Natural killer cell (primary cell): ENCODE measurements at places on chromosomes 1 and 21. TPM values are rescaled to one million over a fixed set of nuclear protein-coding genes. Genes with fewer than 3 reads are reported as not detected.

DNA sequence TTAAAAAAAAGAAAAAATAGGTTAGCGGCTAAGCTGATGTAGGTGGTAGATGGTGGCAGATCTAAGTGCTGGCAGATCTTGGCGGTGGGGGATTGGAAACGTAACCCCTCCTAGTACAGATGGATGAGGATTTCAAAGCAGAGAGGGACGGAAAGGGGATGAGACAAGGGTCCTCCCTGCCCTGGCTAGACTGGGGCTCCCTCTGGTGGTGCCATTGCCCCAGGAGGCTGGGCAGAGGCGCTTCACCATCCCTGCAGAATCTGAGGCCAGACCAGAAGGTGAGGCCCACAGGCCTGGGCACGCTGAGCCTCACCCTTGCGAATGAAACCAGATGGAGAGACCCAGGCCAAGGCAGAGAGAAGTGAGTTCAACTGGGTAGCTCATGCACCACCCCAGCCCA is 7.0 kb upstream of the PLEKHA6 start:
- H3K27ac ChIP-seq = no peak overlapping the region
- no peaks in the 10 kb centered on the region for H3K36me3 ChIP-seq

OR2L5 gene
- not detected for total RNA-seq

GRCh38 chr1:41518471-41518870 is 34.0 kb upstream of the EDN2 start:
- no peak overlapping the region for H3K27ac ChIP-seq
- H3K4me3 ChIP-seq = no peak overlapping the region
- no peaks in the 10 kb centered on the region for H3K36me3 ChIP-seq
- H3K4me1 ChIP-seq = peaks cover 13% of the 10 kb centered on the region
- H3K27me3 ChIP-seq = no peaks in the 10 kb centered on the region

DNA sequence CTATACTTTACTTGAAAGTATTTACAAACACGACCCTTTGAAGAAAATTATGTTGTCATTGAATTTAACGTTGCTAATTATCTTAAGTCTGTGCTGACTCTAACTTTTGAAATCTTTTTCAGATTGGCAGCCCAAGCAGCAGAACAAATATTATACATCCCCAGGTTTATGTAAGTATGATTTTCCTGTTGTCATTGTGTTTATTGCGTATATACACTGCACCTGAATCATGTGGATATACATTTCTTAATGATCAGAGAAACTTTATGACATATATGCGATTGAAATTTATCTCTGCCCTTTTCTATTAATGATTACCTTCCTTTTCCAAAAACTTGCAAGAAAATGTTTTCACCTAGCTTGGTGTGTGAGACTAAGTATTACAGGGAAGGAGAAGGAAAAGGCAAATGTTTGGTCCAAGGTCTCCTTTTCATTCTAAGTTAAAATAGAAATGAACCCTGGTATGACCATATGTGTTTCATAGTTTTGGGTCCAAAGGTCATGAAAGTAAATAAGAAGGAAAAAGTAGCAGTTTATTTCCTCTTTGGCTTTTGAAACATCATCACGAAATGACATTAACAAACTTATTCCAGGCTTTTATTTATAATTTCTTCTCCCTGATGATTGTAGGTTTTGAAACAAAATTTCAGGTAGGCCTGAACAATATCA is 116.8 kb downstream of the VPS13D start:
- no peak overlapping the region for H3K4me3 ChIP-seq
- DNase-seq = no peak
- H3K4me1 ChIP-seq = peaks cover 18% of the 10 kb centered on the region
- H3K27me3 ChIP-seq = no peaks in the 10 kb centered on the region

MYOM3 gene
- total RNA-seq = not detected

SPRR2E gene
- not detected for total RNA-seq

- H3K27me3 ChIP-seq = no peaks in the 10 kb centered on the region
- H3K4me3 ChIP-seq = no peak overlapping the region
- H3K4me1 ChIP-seq = no peaks in the 10 kb centered on the region
- no peak for DNase-seq
- H3K27ac ChIP-seq = no peak overlapping the region
- H3K36me3 ChIP-seq = no peaks in the 10 kb centered on the region
These were observed 77.7 kb downstream of the PCNX2 start for GRCh38 chr1:233217832-233218231.

DNA sequence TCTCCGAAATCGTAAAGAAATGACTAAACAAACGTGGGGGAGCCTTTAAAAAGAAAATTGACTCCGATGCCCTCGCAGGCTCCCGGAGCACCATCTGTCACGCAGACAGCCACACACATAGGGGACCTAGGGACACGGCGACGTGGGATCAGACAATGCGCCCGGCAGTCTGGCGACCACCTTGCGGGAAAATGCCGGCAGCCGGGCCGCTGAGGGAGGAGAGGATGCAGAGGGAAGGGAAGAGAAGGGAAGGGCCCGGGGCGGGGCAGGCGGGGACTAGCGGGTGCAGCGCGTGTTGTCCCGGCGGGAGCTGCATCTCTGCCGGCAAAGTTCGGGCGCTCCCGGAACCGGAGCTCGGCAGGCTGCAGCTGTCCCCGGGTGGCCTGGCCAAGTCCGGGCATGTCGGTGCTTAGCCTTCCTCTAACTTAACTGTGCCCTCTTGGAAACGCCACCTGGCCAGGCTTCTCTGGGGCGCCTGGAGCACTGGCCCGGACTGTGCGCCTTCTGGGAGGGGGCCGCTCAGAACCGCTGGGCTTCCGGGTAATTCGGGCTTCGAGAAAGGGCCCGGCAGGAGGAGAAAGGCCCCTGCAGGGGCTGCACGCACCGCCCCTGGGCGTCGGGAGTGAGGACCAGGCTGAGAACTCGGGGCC is 1.8 kb downstream of the NHLH2 start:
- DNase-seq = no peak
- H3K27ac ChIP-seq = no peak overlapping the region

DNA sequence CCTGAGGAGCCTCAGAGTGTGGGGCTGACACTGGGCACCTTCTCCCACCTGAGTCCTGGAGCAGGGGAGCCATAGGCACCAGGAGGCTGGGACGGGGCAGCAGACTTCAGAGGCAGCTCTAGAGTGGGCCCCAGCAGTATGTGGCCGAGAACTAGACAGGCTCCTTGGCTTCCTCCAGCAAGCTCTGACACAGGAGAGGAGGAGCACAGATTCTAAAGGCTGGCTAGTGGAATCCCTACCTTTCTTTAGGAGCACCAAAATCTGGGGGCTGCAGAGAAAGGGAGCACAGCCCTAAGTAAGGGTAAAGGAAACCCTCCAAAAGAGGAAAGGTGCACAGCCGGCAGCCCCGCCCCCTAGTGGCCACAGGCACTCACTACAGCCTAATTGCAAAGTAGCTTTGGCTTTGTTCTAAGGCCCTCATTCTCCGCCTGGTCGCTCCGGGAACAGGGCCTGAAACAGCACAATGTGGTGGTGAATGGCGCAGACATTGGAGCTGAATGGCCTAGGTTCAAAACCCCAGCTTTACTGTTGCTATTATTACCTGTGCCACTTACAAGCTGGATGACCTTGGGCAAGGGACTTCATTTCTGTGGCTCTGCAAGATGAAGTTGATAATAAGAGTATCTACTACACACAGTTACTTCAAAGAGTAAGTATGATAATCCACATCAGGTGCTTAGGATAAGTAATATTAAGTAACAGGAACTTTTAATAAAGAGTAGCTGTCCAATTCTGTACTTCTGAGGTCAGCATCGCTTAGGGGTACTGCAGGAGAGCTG is 8.8 kb upstream of the GUCA2A start:
- no peak overlapping the region for H3K27ac ChIP-seq
- no peaks in the 10 kb centered on the region for H3K36me3 ChIP-seq

- no peak within 1 kb of the TSS for H3K4me3 ChIP-seq
- H3K4me1 ChIP-seq = peaks cover 11% of the 10 kb centered on the region
- DNase-seq = peak; percentile 26
- no peaks in the 10 kb centered on the region for H3K36me3 ChIP-seq
- H3K27ac ChIP-seq = no peak within 1 kb of the TSS
These were observed at the start of gene HMCN1 for GRCh38 chr1:185733818-185734735. HMCN1 (plus strand) TSS chr1:185734391; CDS start chr1:185734780, 389 bp downstream.

GRCh38 chr21:42541174-42541573 is 27.5 kb downstream of the SLC37A1 start:
- no peak overlapping the region for H3K27ac ChIP-seq
- H3K36me3 ChIP-seq = peaks cover 24% of the 10 kb centered on the region
- DNase-seq = no peak

CFAP107 gene
- not detected for total RNA-seq

PDE4B gene
- 42.4 TPM for total RNA-seq

- H3K4me1 ChIP-seq = peaks cover 8% of the 10 kb centered on the region
- no peak for DNase-seq
- no peaks in the 10 kb centered on the region for H3K36me3 ChIP-seq
- no peak overlapping the region for H3K27ac ChIP-seq
These were observed 5.1 kb downstream of the SDC3 start for GRCh38 chr1:30903343-30904034.

- H3K4me3 ChIP-seq = no peak overlapping the region
- H3K27ac ChIP-seq = no peak overlapping the region
- peaks cover 2% of the 10 kb centered on the region for H3K36me3 ChIP-seq
- H3K4me1 ChIP-seq = peaks cover 39% of the 10 kb centered on the region
- DNase-seq = no peak
These were observed 46.0 kb downstream of the RUNX1 start for GRCh38 chr21:35002879-35003722.

PTGS2 gene
- total RNA-seq = 4.0 TPM

SPATA46 gene
- not detected for total RNA-seq

DNA sequence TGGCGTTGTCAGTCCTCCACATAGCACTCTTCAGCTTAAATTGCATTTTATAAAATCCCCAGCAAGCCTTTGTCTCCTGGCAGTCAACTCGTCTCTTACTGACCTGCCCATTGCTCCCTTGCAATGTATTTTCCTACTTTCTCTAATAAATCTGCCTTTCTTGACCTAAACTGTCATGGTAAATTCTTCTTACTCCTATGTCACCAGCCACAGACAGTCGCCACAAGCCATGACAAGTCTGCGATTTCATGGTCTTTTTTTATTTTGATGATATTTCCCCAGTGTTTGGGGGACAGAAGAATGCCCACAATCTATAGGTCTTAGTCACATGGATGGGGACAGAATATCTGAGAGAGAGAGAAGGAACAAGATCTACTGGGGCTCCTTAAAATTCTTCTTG is 8.4 kb downstream of the IFNAR2 start:
- no peaks in the 10 kb centered on the region for H3K27me3 ChIP-seq
- peaks cover 10% of the 10 kb centered on the region for H3K36me3 ChIP-seq
- DNase-seq = no peak

GRCh38 chr1:12080156-12080555 is 17.1 kb downstream of the TNFRSF8 start:
- H3K27me3 ChIP-seq = no peaks in the 10 kb centered on the region
- DNase-seq = no peak
- peaks cover 25% of the 10 kb centered on the region for H3K4me1 ChIP-seq

GRCh38 chr1:160058087-160058486 is 11.9 kb downstream of the KCNJ10 start:
- no peaks in the 10 kb centered on the region for H3K4me1 ChIP-seq
- no peaks in the 10 kb centered on the region for H3K36me3 ChIP-seq
- DNase-seq = no peak
- no peaks in the 10 kb centered on the region for H3K27me3 ChIP-seq

DNA sequence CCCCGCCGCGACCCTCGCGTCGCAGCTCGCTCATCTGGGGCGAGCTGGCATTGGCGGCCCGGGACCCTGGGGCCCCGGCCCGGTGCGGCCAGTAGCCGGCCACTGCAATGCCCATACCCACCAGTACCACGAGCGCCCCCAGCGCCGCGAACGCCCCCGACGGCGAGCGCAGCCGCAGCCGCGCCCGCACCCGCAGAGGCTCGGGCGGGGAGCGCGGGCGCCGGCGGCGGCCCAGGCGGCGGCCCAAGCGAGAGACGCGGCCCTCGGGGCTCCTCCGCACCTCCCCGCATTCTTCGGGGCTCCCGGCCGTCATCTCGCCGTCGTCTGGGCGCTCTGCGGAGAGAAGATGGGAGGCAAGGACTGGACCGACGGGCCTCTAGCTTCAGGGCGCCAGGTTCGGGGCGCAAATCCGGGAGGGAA is 2.2 kb downstream of the TMEM200B start:
- H3K27me3 ChIP-seq = peaks cover 23% of the 10 kb centered on the region
- no peak overlapping the region for H3K4me3 ChIP-seq
- no peak overlapping the region for H3K27ac ChIP-seq
- H3K36me3 ChIP-seq = peaks cover 23% of the 10 kb centered on the region
- H3K4me1 ChIP-seq = peaks cover 38% of the 10 kb centered on the region
- DNase-seq = no peak

NID1 gene
- 0.32 TPM for total RNA-seq

IGSF5 gene
- not detected for total RNA-seq

OR2L8 gene
- total RNA-seq = not detected

GRCh38 chr1:26826261-26827105 is at the start of gene ZDHHC18:
ZDHHC18 (plus strand) TSS chr1:26826688; CDS start chr1:26826805, 117 bp downstream.
- peak; percentile 87 for DNase-seq
- peak within 1 kb of the TSS; percentile 69 for H3K27ac ChIP-seq
- peak within 1 kb of the TSS; percentile 63 for H3K4me3 ChIP-seq
- H3K36me3 ChIP-seq = no peaks in the 10 kb centered on the region

DNA sequence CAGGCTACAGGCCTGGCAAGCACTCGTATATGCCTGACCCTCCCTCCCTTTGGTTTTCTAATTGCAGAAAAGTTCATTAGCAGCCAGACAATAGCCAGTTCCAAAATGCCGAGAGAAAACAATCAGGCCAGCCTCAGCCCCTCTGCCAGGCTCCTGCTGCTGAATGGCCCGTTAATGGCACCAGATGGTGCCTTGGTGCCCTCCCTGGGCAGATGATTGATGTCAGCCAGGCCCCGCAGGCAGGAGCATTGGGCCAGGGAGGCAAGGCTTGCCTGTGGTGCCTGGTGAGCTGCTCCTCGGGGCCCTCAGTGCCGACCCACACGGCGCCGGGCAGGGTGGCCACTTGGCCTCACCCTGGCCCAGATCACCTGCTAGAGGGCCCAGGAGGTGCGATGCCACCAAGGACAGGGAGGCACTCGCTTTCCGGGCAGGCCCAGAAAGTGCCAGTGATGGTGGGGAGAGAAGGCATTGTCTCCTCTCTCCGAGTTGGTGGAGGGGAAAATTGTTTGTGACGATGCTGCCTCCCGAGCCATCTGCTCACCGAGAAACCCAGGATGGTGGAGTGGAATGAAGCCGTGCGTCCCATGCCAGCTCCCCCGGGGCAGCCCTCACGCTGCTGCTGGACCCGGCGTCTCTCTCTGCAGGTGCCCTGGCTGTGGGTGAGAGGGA is 28.1 kb downstream of the QSOX1 start:
- no peak overlapping the region for H3K27ac ChIP-seq
- no peak for DNase-seq
- H3K4me3 ChIP-seq = no peak overlapping the region
- H3K36me3 ChIP-seq = peaks cover 33% of the 10 kb centered on the region
- no peaks in the 10 kb centered on the region for H3K4me1 ChIP-seq
